ENCODE measurements at places on chromosomes 4 and X. TPM values are rescaled to one million over a fixed set of nuclear protein-coding genes. Genes with fewer than 3 reads are reported as not detected.

SPANXN3 gene
- not detected for total RNA-seq

XPNPEP2 gene
- 1.5 TPM for total RNA-seq

DNA sequence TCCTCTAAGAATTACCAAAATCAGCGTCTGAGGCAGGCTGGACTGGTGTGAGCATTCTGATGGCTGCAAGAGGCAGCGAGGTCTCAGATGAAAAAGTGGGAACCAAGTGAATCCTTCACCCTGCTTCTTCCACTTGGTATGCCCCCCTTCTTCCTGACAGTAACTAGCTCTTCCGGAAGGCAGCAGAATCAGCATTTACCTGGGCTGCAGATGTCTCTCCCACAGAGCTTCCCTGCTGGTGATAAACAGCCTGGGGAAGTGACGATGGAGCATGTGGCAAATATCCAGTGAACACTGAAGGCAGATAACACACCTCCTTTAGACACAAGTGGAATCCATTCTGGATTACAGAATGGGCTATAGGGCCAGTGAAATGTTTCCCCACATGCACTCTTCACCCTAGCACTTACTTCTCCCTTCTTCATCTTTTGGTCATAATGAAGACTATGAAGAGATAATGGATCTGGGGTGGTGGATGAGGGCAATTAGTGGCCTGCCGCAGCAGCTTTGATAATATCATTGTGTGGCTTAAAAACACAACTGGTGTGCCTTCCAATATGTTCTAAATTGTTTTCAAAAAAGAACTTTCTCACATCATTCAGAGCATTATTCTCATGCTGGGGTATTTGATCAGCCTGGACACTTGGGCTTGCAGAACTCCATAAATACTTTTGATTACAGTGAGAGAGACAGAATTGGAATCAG, 60.8 kb upstream of the TBC1D9 start:
- no peak overlapping the region for H3K27ac ChIP-seq
- H3K4me3 ChIP-seq, result no peak overlapping the region

DNA sequence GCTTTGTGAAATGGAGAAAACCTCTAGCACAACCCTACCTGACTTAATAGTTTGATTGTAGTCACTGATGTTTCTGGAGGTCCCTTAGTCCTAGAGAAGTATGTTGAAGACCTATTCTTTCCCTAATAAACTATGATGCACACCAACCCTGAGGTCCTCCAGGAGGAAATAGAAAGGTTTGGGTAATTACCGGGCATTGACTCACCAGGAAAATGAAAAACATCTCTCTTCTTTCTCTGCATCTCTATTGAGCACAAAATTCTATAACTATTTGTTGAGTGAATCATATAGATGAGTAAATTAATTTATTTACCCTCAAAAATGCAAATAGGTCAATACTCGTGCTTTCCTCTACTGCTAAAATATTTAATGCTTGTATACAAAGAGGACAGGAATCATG, 582.4 kb upstream of the FAM241A start:
- no peaks in the 10 kb centered on the region for H3K4me1 ChIP-seq
- DNase-seq, result peak; percentile 40
- H3K4me3 ChIP-seq, result no peak overlapping the region
- no peaks in the 10 kb centered on the region for H3K36me3 ChIP-seq

DNA sequence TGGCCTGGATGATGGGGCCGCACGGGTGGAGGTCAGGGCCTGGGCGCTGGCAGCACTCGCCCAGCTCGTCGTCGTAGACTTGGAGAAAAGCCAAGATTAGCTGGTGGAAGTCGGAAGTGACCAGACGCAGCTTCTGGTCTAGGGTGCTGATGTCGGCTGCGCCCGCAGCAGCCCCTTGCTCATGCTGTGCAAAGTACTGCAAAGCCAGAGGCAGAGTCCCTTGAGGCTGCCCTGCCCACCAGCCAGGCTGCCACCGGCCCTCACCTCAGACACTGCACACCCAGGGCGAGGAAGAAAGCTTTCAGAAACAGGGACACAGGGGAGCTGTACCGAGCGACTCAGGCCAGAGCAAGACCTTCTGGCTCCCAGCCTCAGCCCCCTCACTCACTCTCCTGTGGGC, 9.7 kb upstream of the TREX2 start:
- H3K27ac ChIP-seq, result no peak overlapping the region
- no peak for DNase-seq
- H3K4me3 ChIP-seq, result no peak overlapping the region
- H3K36me3 ChIP-seq, result no peaks in the 10 kb centered on the region

- DNase-seq, result no peak
- H3K27me3 ChIP-seq, result no peaks in the 10 kb centered on the region
- no peaks in the 10 kb centered on the region for H3K4me1 ChIP-seq
- no peak overlapping the region for H3K27ac ChIP-seq
These were observed 18.7 kb downstream of the SHISA3 start for GRCh38 chr4:42416017-42416416.

DNA sequence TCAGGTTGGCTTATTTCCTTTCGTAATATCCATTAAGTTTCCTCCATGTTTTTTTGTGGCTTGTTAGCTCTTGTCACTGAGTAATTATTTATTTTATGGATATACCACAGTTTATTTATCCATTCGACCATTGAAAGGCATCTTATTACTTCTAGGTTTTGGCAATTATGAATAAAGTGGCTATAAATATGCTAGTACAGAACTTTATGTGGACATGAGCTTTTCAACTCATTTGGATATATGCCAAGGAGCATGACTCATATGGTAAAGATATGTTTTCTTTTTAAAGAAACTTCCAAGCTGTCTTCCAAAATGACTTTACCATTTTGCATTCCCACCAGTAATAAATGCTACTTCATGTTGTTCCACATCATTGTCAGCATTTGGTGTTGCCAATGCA, 803.6 kb downstream of the GLUD2 start:
- no peak overlapping the region for H3K4me3 ChIP-seq
- H3K27ac ChIP-seq, result no peak overlapping the region
- no peaks in the 10 kb centered on the region for H3K27me3 ChIP-seq
- H3K36me3 ChIP-seq, result no peaks in the 10 kb centered on the region
- DNase-seq, result peak; percentile 52
- no peaks in the 10 kb centered on the region for H3K4me1 ChIP-seq

DNA sequence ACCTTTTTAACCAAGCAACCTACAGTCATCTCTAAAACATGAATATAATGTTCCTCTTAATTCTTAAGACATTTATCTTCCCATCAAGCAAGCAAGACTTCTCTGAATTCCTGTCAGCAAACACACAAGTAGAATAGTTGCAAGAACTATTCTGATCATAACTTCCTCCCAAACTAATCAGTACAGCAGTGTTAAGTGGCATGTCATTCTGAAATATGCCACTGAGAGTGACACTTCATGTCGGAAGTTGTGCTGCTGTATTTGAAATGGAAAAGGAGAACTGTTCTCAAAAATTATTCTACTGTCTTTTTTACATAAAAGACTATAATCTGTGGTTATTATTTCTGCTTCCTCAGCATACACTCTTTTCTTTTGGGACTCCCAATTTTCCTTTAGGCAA, 546.6 kb downstream of the PCDH18 start:
- no peak for DNase-seq
- H3K4me1 ChIP-seq, result no peaks in the 10 kb centered on the region
- H3K4me3 ChIP-seq, result no peak overlapping the region
- no peaks in the 10 kb centered on the region for H3K27me3 ChIP-seq
- H3K27ac ChIP-seq, result no peak overlapping the region

DNA sequence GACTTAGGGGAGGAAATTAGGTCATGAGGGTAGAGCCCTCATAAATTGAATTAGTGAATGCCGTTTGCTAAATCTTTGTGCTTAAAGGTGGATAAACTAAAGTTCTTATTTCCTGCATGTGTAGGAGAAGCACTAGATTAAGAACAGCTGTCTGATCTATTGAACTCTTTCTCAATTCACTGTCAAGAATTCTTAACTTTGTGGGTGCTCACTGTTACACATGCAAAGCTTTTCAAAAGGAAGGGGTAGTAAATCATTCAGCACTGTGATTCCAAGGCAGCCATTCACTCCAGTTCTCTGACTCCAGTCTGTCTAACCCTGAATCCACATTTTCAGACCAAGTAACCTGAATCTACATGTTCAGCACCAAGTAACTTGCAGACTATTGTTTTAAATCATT, 1520.1 kb downstream of the PCDH18 start:
- no peaks in the 10 kb centered on the region for H3K4me1 ChIP-seq
- H3K36me3 ChIP-seq, result no peaks in the 10 kb centered on the region
- no peak overlapping the region for H3K4me3 ChIP-seq
- H3K27me3 ChIP-seq, result no peaks in the 10 kb centered on the region

- H3K4me1 ChIP-seq, result peaks cover 10% of the 10 kb centered on the region
- H3K4me3 ChIP-seq, result no peak overlapping the region
- no peaks in the 10 kb centered on the region for H3K27me3 ChIP-seq
These were observed 8.9 kb downstream of the ANXA3 start for GRCh38 chr4:78560296-78560963.

- H3K27ac ChIP-seq, result no peak overlapping the region
- DNase-seq, result no peak
- peaks cover 3% of the 10 kb centered on the region for H3K4me1 ChIP-seq
These were observed 72.8 kb downstream of the MANBA start for GRCh38 chr4:102687982-102688433.

DNA sequence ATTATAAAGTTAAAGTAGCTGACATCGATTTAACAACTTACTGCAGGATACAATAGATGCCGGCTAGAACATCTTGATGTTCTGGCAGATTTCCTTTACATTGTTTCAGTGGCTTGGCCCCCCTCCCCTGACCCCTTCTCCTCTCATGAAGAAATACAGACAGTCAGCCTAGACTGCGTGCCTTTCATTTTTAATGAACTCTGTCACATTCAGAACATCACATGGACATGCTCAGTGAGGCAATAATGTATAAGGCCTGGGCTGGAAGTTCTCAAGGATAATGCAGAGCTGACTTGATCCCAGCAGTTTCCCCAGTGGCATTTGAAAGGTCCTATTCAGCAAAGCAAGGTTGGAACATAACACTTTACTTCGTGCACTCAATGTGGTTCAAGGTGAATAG, 239.2 kb downstream of the ANK2 start:
- peak; percentile 39 for DNase-seq
- H3K36me3 ChIP-seq, result no peaks in the 10 kb centered on the region
- H3K4me1 ChIP-seq, result peaks cover 10% of the 10 kb centered on the region
- no peak overlapping the region for H3K27ac ChIP-seq
- H3K27me3 ChIP-seq, result no peaks in the 10 kb centered on the region
- H3K4me3 ChIP-seq, result no peak overlapping the region

DNA sequence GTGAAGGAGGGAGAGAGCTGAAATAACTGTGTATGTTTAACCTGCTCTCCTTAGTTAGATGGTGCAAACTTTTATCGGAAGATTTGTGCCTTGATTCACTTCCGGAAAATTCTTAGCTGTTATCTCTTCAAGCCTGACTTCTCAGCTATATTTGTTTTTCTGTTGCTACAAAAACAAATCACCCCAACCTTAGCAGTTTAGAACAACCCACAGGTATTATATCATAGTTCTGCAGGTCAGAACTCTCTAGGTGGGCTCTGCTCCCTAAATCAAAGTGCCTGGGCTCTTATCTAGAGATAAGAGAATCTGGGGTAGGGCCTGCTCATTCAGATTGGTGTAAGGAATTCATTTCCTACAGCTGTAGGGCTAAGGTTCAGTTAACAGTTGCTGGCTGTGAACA, 15.1 kb upstream of the CEP135 start:
- no peak for DNase-seq
- no peaks in the 10 kb centered on the region for H3K36me3 ChIP-seq
- H3K27me3 ChIP-seq, result no peaks in the 10 kb centered on the region
- H3K4me3 ChIP-seq, result no peak overlapping the region
- H3K4me1 ChIP-seq, result no peaks in the 10 kb centered on the region

DNA sequence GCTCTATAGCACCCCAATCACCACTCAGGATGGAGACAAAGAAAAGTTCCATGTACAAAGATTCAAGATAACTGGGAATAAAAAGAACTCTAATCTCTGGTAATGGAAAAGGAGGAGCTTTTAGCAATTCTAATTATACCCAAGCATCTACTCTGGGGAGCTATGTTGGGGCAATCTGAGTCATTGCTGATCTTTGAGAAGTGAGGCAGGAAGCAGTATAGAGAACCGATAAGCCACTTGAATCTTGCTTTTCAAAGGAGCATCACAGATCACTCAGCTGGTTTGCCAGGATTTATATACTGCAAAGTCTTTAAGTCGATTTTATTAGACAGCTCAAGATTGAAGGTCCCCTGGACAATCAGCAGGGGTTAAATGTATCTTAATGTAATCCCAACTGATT, 220.0 kb downstream of the ENOX2 start:
- H3K4me3 ChIP-seq, result no peak overlapping the region
- peak overlapping the region; percentile 38 for H3K27ac ChIP-seq
- H3K27me3 ChIP-seq, result no peaks in the 10 kb centered on the region
- no peaks in the 10 kb centered on the region for H3K36me3 ChIP-seq
- no peaks in the 10 kb centered on the region for H3K4me1 ChIP-seq

DNA sequence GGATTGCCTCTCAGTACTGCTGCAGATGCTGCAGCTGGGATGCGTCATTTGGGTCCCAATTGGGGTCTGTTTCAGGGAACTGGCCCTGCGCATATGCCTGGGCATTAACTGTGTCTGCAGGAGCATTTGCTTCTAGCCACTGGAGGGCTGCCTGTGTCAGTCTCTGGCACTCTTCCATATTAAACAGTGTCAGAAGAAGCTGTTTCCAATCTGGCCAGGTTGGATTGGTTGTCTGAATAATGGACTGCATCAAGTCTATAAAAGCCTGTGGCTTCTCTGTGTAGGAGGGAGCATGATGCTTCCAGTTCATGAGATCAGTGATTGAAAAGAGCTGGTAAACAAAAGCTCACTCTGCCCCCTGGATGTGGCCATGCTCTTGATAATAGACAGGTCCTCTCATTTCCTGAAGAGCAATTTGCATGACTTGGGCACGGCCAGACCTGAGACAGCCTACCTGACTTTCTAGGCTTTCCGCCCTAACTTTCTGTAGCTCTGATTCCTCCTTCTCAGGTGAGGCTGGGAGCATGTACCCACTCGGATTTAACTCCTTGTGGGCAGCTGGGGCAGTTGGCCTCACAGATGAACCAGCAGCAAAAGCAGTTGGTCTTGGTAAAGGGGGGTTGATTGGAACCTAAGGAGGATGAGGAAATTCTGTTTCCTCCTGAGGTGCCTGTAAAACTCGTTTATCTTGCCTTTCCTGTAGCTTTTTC, 29.2 kb downstream of the SULT1E1 start:
- H3K27me3 ChIP-seq, result no peaks in the 10 kb centered on the region
- no peak overlapping the region for H3K4me3 ChIP-seq
- H3K27ac ChIP-seq, result no peak overlapping the region
- no peaks in the 10 kb centered on the region for H3K36me3 ChIP-seq
- H3K4me1 ChIP-seq, result no peaks in the 10 kb centered on the region
- DNase-seq, result peak; percentile 27
